GM10248 (cell line): ENCODE measurements at places on chromosomes 5 and 9.

- no peak for DNase-seq
These were observed 2.2 kb downstream of the NTNG2 start for GRCh38 chr9:132163876-132164603.

DNA sequence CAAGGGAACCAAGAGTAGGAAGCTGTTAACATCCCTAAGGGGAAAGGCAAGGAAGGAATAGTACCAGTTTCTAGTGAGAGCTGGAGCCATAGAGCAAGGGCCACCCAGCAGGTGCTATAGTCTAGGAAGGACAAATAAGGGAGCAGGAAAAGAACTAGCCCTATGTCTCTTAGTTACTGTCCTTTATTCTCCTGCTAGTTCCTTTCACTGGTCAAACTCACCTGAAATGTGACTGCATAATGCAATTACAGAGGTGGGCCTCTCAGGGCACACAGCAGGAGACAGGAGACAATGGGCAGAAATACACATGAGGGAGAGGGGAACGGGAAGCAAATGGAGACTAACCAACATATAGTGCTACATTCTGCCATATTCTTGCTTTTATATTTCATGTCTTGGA lies 26.7 kb upstream of the FRMPD1 start:
- no peak for DNase-seq

GRCh38 chr5:136724161-136724560 lies 358.8 kb upstream of the TRPC7 start:
- no peak for DNase-seq

GRCh38 chr5:172559004-172559932 lies 81.8 kb upstream of the NEURL1B start:
- DNase-seq = no peak

- DNase-seq = no peak
These were observed 391.4 kb downstream of the NNT start for GRCh38 chr5:43994352-43994708.

- DNase-seq = no peak
These were observed 40.2 kb downstream of the CACNA1B start for GRCh38 chr9:137917795-137918194.

DNA sequence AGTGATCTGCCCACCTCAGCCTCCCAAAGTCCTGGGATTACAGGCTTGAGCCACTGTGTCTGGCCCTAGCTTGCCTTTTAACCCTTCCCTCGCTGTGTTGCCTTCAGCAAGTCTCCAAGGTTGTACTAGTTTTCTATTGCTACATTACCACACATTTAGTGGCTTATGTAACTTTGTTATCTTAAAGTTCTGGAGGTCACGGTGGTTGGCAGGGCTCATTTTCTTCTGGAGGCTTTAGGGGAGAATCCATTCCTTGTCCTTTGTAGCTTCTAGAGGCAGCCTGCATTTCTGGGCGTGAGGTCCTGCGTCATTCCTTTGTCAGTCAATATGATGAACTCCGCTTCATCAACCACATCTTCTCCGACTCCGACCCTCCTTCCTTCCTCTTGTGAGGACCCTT lies 2.9 kb upstream of the PRRC2B start:
- DNase-seq = no peak

GRCh38 chr5:141040093-141040770 lies 10.9 kb upstream of the PCDHB1 start:
- no peak for DNase-seq

GRCh38 chr5:59485107-59485506 lies 408.4 kb downstream of the PDE4D start:
- no peak for DNase-seq

DNA sequence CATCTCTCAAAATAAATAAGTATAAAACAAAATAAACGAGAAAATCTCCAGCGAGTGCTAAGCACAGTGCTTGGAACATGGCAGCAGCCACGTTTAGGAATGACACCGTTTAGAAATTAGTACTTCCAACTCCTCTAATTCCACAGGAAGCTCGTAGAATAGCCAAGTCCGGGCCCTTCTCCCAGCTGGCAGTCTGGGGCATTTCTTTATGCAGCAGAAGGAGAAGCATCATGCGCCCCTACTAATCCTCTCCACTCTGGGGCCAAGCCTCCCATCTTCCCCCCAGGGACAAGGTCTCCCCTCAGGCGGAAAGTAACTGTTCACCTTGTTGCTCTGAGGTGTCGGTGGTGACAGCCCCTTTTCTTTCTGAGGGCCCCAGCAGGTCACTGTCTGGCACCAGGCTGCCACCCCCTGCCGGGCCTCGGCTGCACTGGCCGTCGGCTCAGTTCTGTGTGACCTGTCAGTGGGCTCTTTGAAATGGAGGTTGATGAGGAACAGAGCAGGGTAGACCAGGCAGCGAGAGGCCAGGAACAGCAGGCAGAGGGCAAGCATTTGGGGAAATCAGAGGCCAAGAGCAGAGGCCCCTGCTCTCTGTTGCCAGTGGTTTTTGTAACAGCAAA lies 113.5 kb upstream of the WWC1 start:
- DNase-seq = no peak

GRCh38 chr5:6902597-6902996 lies 189.4 kb downstream of the TENT4A start:
- DNase-seq = no peak

GRCh38 chr5:108503986-108504385 lies 122.1 kb upstream of the FBXL17 start:
- no peak for DNase-seq

GRCh38 chr5:57435701-57436134 lies 46.9 kb downstream of the ACTBL2 start:
- DNase-seq = no peak

- peak; percentile 38 for DNase-seq
These were observed 40.3 kb upstream of the NAA35 start for GRCh38 chr9:85900504-85901201.

DNA sequence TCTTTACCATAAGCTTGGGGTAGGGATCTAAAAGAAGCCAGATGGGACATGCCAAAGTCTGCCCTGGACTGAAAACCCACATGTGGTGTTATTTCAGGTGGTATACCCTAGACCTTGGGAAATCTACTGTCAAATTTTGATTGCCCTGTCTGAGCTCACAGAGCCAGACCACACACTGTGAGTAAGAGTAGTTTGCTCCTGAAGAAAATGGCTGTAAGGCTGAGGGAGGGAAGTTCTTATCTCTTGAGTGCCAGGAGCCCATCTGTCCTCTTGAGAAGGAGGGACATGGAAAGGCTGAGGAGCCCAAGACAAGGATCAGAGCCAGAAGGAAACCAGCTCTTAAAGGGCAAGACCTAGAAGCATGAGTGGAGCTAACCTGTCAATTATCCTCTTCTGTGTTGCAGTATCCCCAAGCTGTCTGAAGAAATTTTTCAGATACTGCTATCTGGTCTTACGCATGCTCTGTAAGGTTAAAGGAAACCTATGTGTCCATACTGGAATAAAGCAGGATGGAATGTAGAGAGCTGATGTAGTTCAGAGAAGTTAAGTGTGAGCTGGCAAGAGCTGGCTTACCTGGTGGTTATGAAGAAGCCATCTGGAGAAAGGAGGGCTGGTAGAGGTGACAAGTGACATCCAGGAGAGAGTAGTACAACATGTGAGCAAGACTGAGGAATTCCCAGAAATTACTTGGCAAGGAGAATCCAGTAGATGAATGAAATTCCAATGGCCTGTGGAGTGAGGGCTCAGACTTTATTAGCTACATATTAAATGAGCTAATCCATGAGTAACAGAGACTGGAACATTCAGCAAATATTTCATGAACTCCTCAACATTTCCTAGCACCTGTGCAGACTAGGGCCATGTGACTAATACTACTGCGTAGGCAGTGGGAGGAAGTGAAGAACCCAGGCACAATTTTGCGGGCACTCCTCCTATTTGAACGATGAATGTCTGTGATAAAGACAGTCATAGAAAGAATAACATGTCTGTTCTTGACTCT lies 389.1 kb upstream of the KIF2A start:
- DNase-seq = no peak

DNA sequence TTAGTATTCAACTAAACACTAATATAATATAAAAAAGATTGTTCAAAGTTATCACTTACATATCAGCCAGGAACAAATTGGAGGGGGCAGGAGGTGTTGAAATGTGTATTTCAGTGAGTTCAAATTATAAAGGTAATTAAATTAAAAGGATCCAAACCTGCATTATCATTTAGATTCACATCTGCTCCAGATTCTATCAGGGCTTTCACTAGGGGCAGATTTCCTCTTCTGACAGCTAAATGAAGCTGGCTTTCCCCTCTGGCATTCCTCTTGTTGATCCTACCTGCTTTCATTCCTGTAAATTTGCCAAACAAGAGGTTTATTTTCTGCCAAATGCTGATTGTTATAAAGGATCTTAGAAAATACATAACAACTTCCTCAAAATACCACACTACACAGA lies 86.3 kb upstream of the GCNT4 start:
- no peak for DNase-seq

DNA sequence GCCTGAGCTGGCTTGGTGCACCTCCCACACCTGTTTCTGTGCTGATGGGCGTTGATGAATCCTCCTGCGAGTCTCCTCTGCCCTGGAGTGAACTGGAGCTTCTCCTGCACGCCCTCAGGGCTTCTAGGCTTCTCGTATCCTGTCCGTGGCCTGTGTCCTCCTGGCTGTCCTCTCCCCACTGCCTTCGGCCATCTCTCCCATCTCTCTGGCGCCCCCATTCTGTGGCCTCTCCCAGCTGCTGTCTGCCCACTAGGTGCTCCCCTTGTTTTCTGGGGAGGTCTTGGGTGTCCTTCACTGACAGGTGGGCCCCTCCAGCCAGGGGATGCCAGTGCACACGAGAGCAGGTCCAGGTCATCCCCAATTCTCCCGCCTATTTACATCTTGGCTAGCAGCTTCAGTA lies 28.8 kb downstream of the AHRR start:
- DNase-seq = peak; percentile 16

DNA sequence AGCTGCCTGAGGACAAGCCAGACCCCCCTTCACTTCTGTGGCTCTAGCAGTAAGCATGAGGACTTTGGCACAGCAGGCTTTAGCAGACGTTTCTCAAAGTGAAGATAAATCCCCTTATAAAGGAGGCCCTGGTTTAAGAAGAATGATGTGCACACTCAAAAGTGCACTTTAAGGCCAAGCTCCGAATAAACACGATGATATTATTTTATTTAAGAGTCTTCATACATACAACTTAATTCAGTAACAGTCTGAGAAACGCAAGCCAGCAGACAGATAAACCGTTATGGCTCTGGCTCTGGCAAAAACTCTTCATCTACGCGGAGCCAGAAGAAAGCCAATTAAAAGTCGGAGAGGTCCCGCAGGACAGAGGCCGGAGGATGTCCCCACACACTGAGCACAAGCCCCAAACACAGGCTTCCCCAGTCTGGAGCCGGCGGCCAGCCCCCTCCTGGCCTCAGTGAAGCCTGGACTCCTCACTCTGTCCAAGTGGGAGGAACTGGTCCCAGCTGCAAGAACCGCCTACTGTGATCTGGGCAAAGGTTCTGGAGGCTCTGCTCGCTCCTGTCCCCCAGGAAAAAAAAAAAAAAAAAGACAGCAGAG lies 44.6 kb downstream of the ADAMTS2 start:
- no peak for DNase-seq

DNA sequence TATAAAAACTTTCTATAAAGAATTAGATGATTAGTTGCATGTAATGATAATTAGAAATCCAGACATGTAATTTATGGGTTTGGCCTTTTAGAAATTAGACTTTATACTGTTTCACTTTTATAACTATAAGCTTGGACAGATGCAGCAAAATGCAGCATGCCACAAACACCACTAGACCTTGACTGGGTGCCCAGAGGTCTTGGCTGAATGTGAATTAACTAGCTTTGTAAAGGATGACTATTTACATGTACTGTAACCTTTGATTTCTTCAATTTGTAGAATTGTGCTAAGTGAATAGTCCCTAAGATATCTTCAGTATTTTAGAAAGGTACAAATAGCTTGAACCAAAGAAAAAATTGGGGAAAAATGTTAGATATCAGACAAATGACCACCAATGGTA lies 2168.1 kb downstream of the MAT2B start:
- DNase-seq = no peak

- no peak for DNase-seq
These were observed 16.2 kb downstream of the ATPSCKMT start for GRCh38 chr5:10233505-10233904.

GRCh38 chr5:34014626-34015025 lies 6.8 kb upstream of the AMACR start:
- no peak for DNase-seq

DNA sequence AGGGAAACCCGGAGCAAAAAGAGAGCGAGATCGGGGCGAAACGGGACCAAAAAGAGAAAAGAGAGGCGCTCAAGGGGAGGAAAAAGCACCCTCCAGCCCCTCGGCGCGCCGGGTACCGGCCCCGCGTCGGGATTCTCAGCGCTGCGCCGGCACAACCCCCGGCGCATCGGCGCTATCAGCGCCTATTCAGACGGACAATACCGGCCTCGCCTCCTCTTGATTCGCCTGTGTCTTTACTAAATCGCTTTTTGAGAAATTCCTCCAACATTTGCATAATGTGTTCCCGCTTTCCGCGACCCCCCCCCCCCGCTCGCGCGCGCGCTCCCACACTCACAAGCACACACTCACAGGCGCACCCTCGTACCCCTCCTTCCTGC lies 578 bp downstream of the LHX6 start:
- peak; percentile 26 for DNase-seq

DNA sequence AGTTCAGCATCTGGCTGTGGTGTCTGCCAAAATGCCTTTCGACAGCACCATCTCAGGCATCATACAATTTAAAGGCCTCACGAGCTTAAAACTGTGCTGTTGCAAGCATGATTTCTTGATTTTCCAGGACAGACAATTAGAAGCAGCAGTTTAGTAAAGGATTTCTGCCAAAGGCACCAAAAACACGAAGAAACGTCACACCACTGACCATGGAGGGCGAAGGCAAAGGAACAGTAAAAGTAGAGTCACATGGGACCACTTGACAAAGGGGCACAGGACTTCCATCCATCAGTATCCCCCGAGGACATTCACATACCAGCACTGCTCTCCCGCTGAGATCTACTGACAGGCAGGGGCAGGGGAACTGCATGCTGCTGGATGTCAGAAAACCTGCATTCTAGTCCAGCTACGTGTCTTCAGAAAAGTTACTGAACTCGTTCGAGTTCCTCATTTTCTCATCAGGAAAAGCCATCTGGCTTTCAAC lies 70.4 kb upstream of the FBXW11 start:
- DNase-seq = no peak

- DNase-seq = no peak
These were observed 158.0 kb downstream of the PAX5 start for GRCh38 chr9:36876056-36876455.

DNA sequence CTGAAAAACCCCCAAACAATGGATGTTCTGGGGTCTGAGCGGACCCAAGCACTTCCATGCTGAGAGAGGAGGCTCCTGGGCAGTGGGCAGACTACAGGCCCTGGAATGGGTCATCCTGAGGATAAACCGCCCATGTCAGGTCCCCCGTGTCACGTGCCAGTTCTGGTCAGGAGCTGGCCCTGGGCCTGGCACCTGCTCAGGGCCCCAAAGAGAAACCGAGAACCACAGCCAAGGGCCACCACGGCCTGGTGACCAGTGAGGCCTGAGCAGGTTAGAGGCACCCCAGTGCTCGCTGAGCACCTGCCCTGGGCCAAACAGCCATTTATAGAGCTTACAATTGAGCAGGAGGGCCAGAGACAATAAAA lies 15.8 kb downstream of the LMAN2 start:
- DNase-seq = no peak

- DNase-seq = no peak
These were observed 304.5 kb downstream of the CWC27 start for GRCh38 chr5:65073250-65073661.

GRCh38 chr9:128254362-128254761 lies 21.4 kb downstream of the GOLGA2 start:
- DNase-seq = no peak
